ENCODE measurements at places on chromosomes 12 and 14.

DNA sequence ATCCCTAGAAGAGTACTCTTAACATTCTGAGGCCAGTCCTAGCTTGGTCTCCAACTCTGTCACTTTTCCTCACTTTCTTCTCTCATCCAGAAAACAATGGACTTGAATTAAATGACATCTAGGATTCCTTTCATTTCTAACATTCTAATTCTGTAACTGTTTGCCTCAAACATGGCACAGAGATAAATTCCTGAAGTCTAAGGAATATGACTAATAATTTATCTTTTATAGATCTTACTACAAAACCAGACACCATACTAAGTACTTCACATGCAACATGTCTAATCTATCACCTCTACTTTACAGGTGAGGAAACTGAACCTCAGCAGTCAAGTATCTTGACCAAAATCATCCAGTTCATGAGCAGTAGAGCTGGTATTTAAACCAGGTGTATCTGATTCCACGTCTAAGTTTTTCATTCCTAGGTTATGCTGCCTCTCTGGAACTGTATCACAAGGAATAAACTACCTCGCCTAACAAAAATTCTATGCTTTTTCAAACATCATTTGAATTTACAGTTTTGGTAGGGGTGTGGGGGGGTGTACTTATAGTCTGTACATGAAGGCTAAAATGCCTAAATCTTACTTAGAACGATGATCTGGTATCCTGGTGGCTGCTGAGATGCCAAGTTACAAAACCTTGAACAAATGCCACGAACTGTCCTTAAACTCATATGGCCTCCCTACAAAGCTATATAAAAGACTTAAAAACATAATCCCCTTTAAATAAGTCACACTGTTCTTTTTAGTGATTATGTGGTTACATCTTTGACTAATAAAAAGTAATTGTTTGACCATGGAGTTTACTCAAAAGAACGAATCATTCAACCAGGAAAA is 41.6 kb downstream of the ATXN2 start:
- no peak overlapping the region for H3K4me3 ChIP-seq
- no peaks in the 10 kb centered on the region for H3K4me1 ChIP-seq
- H3K27me3 ChIP-seq, result no peaks in the 10 kb centered on the region
- DNase-seq, result no peak
- H3K36me3 ChIP-seq, result no peaks in the 10 kb centered on the region

- peaks cover 11% of the 10 kb centered on the region for H3K36me3 ChIP-seq
Observed at GRCh38 chr12:98696036-98696646, 51.1 kb downstream of the APAF1 start.

- H3K27me3 ChIP-seq, result no peaks in the 10 kb centered on the region
- no peak overlapping the region for H3K27ac ChIP-seq
- DNase-seq, result no peak
- H3K4me1 ChIP-seq, result no peaks in the 10 kb centered on the region
Observed at GRCh38 chr12:45933504-45933903, 56.9 kb downstream of the SCAF11 start.

DNA sequence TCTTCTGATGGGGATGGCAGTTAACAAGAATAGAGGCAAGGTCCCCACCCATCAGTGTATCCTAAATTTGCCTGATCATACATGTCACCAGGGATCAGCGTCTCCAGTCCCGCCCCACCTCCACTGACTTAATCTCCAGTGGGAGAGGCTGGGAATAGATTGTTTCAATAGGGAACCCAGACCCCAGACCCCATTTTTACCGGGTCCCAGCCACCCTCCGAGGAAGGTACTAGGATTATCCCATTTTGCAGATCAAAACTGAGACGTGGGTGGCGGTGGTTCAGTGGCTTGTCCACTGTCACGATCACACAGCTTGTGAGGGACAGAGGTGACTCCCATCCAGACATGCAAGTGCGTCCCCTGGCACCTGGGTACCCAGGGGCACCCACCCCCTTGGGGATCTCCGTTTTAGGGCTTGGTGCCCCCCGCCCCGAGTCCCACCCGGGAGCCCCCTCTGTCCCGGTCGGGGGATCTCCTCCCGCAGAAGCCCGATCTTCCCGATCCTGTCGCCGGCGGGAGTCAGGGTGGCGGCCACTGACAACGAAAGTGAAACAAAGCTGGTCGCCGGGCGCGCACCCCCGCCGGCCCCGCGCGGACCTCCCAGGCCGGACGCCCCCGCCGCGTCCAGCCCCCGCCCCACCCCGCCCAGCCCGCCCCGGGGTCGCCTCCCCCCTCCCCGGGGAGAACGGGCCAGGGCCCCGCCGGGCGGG is 523 bp downstream of the WSB2 start:
- peak; percentile 49 for DNase-seq
- H3K27me3 ChIP-seq, result no peaks in the 10 kb centered on the region
- H3K4me3 ChIP-seq, result peak overlapping the region; percentile 81
- H3K27ac ChIP-seq, result no peak overlapping the region
- H3K36me3 ChIP-seq, result no peaks in the 10 kb centered on the region
- peaks cover 17% of the 10 kb centered on the region for H3K4me1 ChIP-seq

- no peaks in the 10 kb centered on the region for H3K36me3 ChIP-seq
- DNase-seq, result no peak
- no peak overlapping the region for H3K27ac ChIP-seq
- no peaks in the 10 kb centered on the region for H3K27me3 ChIP-seq
- H3K4me1 ChIP-seq, result peaks cover 9% of the 10 kb centered on the region
Observed at GRCh38 chr14:55221186-55221585, 29.8 kb upstream of the DLGAP5 start.

- H3K4me1 ChIP-seq, result no peaks in the 10 kb centered on the region
- no peaks in the 10 kb centered on the region for H3K36me3 ChIP-seq
- H3K27me3 ChIP-seq, result no peaks in the 10 kb centered on the region
- H3K4me3 ChIP-seq, result no peak overlapping the region
- no peak for DNase-seq
- no peak overlapping the region for H3K27ac ChIP-seq
Observed at GRCh38 chr14:43503508-43503907, 1003.6 kb downstream of the FSCB start.

- no peak overlapping the region for H3K27ac ChIP-seq
- H3K4me1 ChIP-seq, result peaks cover 6% of the 10 kb centered on the region
- H3K36me3 ChIP-seq, result no peaks in the 10 kb centered on the region
- H3K4me3 ChIP-seq, result no peak overlapping the region
Observed at GRCh38 chr12:5000658-5001385, 42.9 kb upstream of the KCNA5 start.

GRCh38 chr12:6819106-6820030 is 2.3 kb upstream of the GPR162 start:
- H3K27me3 ChIP-seq, result no peaks in the 10 kb centered on the region
- H3K4me1 ChIP-seq, result peaks cover 53% of the 10 kb centered on the region
- no peak overlapping the region for H3K4me3 ChIP-seq
- no peak for DNase-seq
- H3K27ac ChIP-seq, result peak overlapping the region; percentile 53

DNA sequence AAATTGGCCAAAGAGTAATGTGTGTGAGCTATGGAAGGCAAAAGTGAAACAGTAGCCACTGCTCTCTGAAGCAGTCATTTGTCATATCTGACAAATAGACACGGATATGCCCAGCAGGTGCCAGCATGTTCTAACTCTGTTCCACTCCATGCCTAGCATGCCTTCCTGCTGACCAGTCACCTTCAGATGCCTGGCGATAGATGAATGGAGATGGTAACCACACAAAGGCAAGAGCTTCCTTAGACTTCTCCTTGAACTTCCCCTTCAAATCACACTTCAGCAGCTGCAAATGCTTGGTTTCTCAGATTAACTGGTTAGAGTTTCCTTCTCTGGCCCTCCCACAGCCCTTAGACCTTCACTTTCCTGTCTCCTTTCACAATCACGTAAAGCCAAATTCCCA is 429.9 kb downstream of the DAD1 start:
- no peaks in the 10 kb centered on the region for H3K36me3 ChIP-seq
- no peak overlapping the region for H3K27ac ChIP-seq
- DNase-seq, result no peak
- H3K27me3 ChIP-seq, result no peaks in the 10 kb centered on the region
- no peaks in the 10 kb centered on the region for H3K4me1 ChIP-seq
- no peak overlapping the region for H3K4me3 ChIP-seq

GRCh38 chr12:71014180-71014785 is 93.7 kb upstream of the PTPRR start:
- peak; percentile 59 for DNase-seq
- no peaks in the 10 kb centered on the region for H3K4me1 ChIP-seq
- H3K36me3 ChIP-seq, result no peaks in the 10 kb centered on the region
- no peak overlapping the region for H3K4me3 ChIP-seq
- H3K27ac ChIP-seq, result no peak overlapping the region

- no peak for DNase-seq
- no peak overlapping the region for H3K4me3 ChIP-seq
- H3K36me3 ChIP-seq, result no peaks in the 10 kb centered on the region
- H3K4me1 ChIP-seq, result no peaks in the 10 kb centered on the region
Observed at GRCh38 chr12:12466157-12466556, 96.5 kb downstream of the DUSP16 start.

DNA sequence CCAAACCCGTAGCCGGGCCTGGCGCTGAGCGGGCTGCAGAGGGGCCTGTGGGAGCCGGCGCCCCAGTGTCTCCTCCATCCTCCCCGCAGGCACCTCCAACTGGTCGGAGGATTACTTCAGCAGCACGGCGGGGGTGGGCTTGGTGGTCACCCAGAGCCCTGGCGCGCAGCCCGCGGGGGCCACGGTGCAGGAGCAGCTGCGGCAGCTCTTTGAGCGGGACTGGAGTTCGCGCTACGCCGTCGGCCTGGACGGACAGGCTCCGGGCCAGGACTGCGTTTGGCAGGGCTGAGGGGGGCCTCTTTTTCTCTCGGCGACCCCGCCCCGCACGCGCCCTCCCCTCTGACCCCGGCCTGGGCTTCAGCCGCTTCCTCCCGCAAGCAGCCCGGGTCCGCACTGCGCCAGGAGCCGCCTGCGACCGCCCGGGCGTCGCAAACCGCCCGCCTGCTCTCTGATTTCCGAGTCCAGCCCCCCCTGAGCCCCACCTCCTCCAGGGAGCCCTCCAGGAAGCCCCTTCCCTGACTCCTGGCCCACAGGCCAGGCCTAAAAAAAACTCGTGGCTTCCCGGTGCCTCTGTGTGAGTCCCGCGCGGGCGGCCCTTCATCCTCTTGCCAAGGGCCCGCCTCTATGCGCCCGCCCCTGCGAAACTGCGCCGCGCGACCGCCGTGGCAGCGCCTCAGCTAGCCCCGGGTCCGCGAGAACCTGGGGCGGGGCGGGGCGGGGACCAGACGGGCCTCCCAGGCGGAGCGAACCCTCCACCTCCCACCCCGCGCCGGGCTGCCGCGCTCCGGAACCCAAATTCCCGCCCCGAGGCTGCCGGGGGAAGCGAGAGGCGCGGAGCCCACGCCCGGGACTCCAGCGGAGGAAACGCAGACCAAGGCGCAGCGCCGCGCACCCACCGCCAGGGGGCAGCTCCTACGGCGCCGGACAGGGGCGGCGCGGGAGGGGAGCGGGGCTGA is 8.3 kb downstream of the PLD4 start:
- H3K36me3 ChIP-seq, result no peaks in the 10 kb centered on the region
- peak; percentile 93 for DNase-seq
- H3K27ac ChIP-seq, result no peak overlapping the region
- H3K4me3 ChIP-seq, result peak overlapping the region; percentile 54
- H3K4me1 ChIP-seq, result peaks cover 13% of the 10 kb centered on the region

GRCh38 chr12:56836800-56837663 is 73.9 kb downstream of the HSD17B6 start:
- no peak overlapping the region for H3K27ac ChIP-seq
- no peaks in the 10 kb centered on the region for H3K36me3 ChIP-seq

GRCh38 chr12:51862947-51863346 is 14.4 kb upstream of the FIGNL2 start:
- peak overlapping the region; percentile 53 for H3K4me3 ChIP-seq
- no peaks in the 10 kb centered on the region for H3K36me3 ChIP-seq
- no peak overlapping the region for H3K27ac ChIP-seq
- H3K4me1 ChIP-seq, result peaks cover 38% of the 10 kb centered on the region
- peak; percentile 83 for DNase-seq

- H3K4me3 ChIP-seq, result no peak overlapping the region
- H3K27me3 ChIP-seq, result no peaks in the 10 kb centered on the region
- no peaks in the 10 kb centered on the region for H3K4me1 ChIP-seq
- DNase-seq, result no peak
- H3K27ac ChIP-seq, result no peak overlapping the region
- H3K36me3 ChIP-seq, result no peaks in the 10 kb centered on the region
Observed at GRCh38 chr14:94823556-94824341, 53.8 kb upstream of the GSC start.

GRCh38 chr12:46603776-46604456 is 221.9 kb downstream of the SLC38A4 start:
- H3K36me3 ChIP-seq, result no peaks in the 10 kb centered on the region
- no peaks in the 10 kb centered on the region for H3K27me3 ChIP-seq

DNA sequence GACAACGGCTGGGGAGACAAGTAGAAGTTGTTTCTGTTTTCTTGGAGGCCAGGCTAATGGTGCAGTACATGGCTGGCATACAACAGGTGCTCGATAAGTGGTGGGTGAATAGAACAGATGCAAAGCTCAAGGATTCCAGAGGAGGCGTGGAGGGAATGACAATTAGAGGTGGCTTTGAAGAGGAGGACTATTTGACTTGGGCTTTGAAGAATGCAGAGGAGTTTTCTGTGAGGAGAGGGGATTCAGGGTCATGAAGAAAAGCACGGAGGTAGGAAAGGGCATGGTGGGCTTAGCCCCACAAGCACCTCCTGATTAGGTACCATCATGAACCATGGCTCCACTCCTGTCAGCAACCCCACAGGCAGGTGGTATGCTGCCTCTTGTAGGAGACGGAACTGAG is 142.3 kb downstream of the RBM19 start:
- no peaks in the 10 kb centered on the region for H3K36me3 ChIP-seq
- no peak overlapping the region for H3K4me3 ChIP-seq
- H3K27me3 ChIP-seq, result no peaks in the 10 kb centered on the region
- peaks cover 36% of the 10 kb centered on the region for H3K4me1 ChIP-seq

- DNase-seq, result no peak
- H3K4me1 ChIP-seq, result no peaks in the 10 kb centered on the region
- H3K27me3 ChIP-seq, result no peaks in the 10 kb centered on the region
- H3K36me3 ChIP-seq, result no peaks in the 10 kb centered on the region
- no peak overlapping the region for H3K27ac ChIP-seq
Observed at GRCh38 chr14:41362139-41362538, 244.5 kb upstream of the LRFN5 start.

- H3K36me3 ChIP-seq, result no peaks in the 10 kb centered on the region
- peaks cover 32% of the 10 kb centered on the region for H3K4me1 ChIP-seq
- H3K27me3 ChIP-seq, result no peaks in the 10 kb centered on the region
- H3K4me3 ChIP-seq, result peak overlapping the region; percentile 19
- peak overlapping the region; percentile 60 for H3K27ac ChIP-seq
Observed at GRCh38 chr14:57962325-57963035, 96.6 kb upstream of the SLC35F4 start.

GRCh38 chr14:89926694-89927093 is 27.8 kb downstream of the EFCAB11 start:
- H3K27ac ChIP-seq, result no peak overlapping the region
- no peaks in the 10 kb centered on the region for H3K4me1 ChIP-seq
- H3K27me3 ChIP-seq, result no peaks in the 10 kb centered on the region

DNA sequence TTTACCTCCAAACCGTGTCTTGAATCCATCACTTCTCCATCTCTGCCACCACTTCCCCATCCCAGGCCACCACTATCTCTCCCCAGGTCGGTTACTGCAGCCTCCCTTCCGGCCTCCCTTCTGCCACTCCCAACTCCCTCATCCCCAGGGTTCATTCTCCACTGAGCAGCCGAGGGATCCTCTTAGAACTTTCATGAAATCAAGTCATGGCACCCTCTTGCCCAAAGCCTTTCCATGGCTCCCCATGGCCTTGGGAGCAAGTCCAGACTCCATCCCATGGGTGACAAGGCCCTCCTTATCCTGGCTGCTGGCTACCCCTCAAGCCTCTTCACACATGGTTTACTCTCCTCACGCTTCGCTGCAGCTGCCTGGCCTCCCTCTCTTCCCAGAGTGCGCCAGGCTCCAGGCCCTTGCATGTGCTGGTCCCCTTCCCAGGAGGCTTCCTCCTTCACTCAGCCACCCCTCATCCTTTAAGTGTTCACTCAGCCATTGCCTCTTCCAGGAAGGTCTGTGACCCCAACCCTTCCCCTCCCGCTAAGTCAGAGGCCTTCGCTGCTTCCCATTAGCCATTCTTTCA is 17.9 kb upstream of the SH2B3 start:
- H3K4me1 ChIP-seq, result no peaks in the 10 kb centered on the region
- DNase-seq, result peak; percentile 50
- no peaks in the 10 kb centered on the region for H3K27me3 ChIP-seq
- H3K4me3 ChIP-seq, result no peak overlapping the region
- no peak overlapping the region for H3K27ac ChIP-seq

Measured in neural progenitor cell (in vitro differentiated cells).